Stimulated activated CD4-positive, alpha-beta T cell treated with anti-CD3 and anti-CD28 coated beads, Interleukin-15, amount 100 ng/mL, for 1 hour (primary cell): ENCODE measurements at places on chromosomes 6 and 20.

GRCh38 chr6:43791745-43792422 lies 21.9 kb downstream of the VEGFA start:
- DNase-seq: no peak

- no peak for DNase-seq
These were observed 61.6 kb downstream of the SNAP25 start for GRCh38 chr20:10280018-10280908.

- no peak for DNase-seq
These were observed 11.6 kb downstream of the AKAP7 start for GRCh38 chr6:131146865-131147264.

GRCh38 chr20:33401921-33402369 lies 626 bp upstream of the CDK5RAP1 start:
- DNase-seq: no peak

- DNase-seq: no peak
These were observed 19.4 kb upstream of the SDHAF4 start for GRCh38 chr6:70547313-70547712.

GRCh38 chr6:138037009-138037504 lies 70.2 kb downstream of the PERP start:
- DNase-seq: no peak

- no peak for DNase-seq
These were observed 43.5 kb downstream of the AGPAT4 start for GRCh38 chr6:161230339-161230738.

DNA sequence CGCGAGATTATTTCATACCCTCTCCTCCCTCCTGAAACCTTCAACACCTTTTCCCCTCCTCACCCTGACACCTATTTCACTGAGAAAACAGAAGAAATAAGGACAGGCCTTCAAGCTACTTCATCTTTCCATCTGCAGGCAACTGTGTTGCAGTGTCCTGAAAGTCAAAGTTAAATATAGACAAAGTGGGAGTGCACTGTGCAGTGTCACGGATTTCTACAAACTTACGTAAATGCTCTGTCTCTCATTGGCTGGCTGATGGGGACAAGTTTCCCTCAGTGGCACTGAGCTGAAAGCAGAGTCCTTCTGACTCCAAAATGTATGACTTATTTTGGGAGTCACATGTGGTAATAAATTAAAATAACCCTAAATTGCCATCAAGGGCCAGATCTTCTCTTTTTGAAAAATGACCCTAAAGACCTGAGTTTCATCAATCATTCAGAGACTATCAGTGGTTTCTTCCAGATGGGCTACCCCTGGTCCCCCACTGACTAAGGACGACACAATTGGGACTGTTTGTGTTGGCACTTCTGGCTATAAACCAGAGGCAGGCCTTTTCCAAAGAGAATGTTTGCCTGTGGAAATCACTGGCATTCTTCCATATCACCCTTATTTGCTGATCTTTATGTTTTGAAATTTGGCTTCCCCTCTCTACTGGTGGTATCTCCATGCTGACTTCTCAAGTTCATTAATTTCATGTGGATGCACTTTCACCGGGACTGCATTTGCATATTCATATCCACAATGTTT lies 21.6 kb downstream of the ALDH8A1 start:
- DNase-seq: no peak

- no peak for DNase-seq
These were observed 40.2 kb upstream of the CRISP1 start for GRCh38 chr6:49906526-49906925.

DNA sequence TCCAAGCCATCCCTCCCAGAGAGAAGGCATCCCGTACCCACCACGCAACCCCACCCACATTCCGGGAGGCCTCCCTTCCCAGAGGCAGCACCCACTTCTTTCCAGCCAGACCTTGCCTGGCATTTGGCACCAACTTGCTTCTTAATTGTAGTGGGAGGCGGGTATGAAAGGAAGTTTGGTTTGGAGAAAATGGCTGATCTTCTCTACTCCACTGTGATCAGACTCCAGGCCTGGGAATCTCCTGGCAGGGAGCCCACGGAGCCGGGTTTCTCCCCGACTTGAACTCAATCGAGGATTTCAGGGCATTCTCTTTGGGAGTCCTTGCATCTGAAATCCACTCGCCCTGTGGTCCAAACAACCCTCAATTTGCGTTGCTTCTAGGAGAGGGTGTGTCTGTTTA lies 107.1 kb downstream of the ZDHHC14 start:
- DNase-seq: no peak

DNA sequence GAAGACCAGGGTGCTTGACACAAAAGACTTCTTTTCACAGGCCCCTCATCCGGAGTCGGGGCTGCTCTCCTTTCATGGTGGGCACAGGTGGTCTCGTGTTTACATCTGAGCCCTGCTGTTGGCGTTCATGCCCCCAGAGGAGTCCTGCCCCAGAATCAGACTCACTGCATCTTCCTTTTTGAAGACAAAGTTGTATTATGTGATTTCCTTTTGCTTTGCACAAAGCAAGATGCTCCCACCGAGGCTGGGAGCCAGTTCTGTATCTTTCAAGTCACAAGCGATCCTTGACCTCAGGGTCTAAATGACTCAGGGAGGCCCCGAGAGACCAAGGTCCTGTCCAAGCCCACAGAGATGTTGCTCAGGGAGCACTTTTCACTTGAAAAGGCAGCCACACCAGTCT lies 330.5 kb downstream of the THBS2 start:
- no peak for DNase-seq
